SIG-M5 (cell line): ENCODE measurements at places on chromosomes 5 and 9.

DNA sequence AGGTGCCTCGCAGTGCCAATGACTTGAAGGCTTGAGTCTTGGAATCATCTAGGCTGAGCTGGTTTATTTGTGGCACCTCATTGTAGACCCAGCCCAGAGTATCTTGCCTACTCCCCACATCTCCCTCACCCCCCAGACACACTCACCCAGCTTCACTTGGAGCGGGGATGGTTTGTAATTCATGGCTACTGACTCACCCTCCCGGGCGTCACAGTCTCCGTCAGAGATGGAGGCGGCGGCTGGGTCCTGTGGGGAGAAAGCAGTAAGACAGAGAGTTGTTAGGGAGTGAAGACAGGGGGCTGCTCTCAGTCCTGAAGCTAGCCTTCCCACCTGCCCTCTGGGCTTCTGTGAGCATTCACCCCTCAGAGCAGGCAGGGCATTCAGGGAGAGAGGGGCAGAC is 29.0 kb upstream of the MYORG start:
- no peak for DNase-seq

- no peak for DNase-seq
Observed at GRCh38 chr5:148384380-148384737, 601 bp downstream of the FBXO38 start.

GRCh38 chr5:167918184-167918812 is 373.1 kb upstream of the WWC1 start:
- DNase-seq = no peak

- no peak for DNase-seq
Observed at GRCh38 chr5:173498286-173498685, 118.2 kb downstream of the BOD1 start.

- no peak for DNase-seq
Observed at GRCh38 chr5:96388176-96388575, 44.9 kb downstream of the PCSK1 start.

DNA sequence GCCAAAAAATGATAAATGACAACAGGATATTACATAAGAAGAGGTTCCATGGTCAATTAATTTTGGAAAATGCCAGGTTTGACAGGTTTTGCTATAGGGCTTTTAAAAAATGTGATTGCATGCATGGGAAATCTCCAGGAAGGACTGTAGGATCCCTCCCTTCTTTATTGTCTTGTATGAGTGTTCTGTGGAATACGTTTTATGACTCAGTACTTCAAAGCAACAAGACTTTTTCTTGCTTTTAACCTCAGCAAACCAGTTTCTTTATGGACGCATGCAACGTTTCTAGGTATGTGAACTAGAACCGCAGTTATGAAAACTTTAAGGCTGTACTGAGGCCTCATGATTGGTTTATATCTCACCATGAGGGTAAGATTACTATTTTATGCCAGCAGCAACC is 76.6 kb upstream of the NTRK2 start:
- DNase-seq = no peak

- DNase-seq = no peak
Observed at GRCh38 chr5:55691265-55692105, 20.6 kb downstream of the SLC38A9 start.
